ENCODE measurements at places on chromosomes 3 and 15.

- DNase-seq: no peak
Observed at GRCh38 chr3:86949850-86950249, 41.1 kb downstream of the VGLL3 start.

DNA sequence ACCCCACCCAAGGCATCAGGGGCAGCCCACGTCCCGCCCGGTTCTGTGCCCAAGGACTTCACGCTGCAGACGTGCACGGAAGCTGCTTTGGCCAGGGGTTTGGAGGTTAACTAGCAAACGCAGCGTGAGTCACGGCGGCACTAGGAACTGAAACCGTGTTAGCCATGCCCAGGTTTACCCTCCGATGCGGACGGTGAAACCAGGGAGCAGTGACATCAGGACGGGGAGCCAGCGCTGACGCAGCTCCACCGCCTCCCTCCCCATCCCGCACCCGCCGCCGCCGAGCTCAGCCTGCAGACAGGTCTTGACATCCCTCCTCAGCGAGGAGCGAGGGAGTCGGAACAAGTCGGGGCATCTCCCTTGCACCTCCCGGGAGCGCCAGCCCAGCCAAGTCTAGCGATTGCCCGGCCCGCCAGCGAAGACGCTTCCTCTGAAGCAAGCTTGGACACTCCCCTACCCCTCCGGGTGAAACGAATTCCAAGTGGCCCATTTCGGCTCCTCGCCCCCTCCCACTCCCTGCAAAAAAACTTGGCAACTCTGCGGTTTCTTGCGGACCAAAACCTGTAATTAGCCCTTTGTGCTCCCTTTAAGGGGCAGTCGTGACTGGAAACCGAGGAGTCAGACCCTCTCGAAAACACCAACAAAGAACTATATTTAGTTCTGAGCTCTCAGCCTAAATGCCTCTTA lies 1.4 kb upstream of the RAP2B start:
- peak; percentile 71 for DNase-seq

GRCh38 chr3:12758025-12758781 lies 856 bp downstream of the TMEM40 start:
- DNase-seq: no peak

DNA sequence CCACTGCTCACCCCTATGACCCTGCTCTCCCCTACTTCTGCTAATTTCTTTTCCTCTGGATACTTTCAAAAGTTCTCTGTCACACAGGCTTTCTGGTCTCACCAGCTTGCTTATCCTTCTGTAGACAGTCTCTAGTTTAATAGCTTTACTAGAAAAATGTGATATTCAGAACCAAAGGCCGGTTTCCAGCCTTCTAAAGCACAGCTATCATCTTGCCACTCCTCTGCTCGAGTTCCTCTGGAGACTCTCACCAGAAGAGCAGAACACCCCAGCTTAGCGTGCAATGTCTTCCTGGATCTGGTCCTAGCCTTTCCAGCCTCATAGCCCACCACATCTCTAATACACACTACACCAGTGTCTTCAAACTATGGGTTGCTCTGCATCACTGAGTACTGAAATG lies 1.8 kb upstream of the VPS8 start:
- DNase-seq: no peak

- DNase-seq: no peak
Observed at GRCh38 chr3:34842706-34843480, 796.4 kb upstream of the ARPP21 start.

DNA sequence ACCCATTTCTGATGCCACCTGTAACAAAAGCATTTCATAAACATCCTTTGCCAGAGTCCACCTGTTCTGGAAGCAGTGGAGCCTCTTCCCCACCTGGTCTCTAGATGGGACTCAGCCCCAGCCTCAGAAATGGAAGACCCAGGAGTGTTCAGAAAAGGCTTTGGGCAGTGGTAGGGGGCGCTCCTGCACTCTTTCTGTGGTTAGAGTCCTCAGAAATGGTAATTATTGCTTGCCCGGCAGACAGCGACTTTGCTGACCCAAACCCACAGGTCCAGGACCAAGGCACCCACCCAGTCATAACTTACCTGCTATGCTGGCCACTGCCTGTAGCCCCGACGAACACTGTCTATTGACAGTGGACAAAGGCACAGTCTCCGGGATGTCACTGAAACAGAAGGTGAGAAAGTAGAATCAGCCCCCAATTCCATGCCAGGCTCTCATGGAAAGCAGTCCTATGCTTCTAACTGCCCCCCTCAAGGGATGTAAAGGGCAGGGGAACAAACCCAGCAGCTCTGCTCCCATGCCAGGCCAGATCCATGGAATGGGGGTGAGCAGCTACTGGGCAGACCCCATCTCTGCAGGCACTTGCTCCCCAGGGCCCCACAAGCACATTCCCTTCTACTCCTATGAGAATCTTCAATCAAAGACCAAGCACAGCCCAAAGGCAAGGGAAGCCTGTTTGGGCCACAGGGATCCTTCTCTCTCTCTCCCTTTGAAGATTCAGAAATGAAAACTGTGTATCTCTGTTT lies 5.1 kb downstream of the ACAA1 start:
- DNase-seq: no peak

GRCh38 chr3:155701882-155702465 lies 42.9 kb downstream of the PLCH1 start:
- DNase-seq: peak; percentile 78

GRCh38 chr3:158731938-158732855 lies at the start of gene RARRES1:
Gene RARRES1 (minus strand): TSS chr3:158732457. CDS start chr3:158732415, 42 bp downstream.
- no peak for DNase-seq

DNA sequence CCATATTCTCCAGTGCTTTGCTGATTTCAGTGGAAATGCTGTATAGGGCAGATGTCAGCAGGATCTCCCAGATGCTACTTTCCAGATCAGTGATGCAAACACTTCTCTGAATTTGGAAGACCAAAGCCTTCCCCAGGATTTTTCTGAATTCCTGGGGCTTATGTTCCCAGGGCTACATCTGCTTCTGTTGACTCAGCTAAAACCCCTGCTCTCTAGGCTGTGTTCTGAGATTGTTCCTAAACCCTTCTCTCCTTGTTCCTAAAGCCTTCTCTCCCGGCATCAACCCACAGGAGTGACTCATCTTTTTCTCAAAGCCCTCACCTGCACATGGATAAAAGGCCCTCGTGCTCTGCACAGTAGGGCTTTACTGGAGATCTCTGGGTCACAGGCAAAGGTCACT lies 35.5 kb downstream of the FAH start:
- no peak for DNase-seq

DNA sequence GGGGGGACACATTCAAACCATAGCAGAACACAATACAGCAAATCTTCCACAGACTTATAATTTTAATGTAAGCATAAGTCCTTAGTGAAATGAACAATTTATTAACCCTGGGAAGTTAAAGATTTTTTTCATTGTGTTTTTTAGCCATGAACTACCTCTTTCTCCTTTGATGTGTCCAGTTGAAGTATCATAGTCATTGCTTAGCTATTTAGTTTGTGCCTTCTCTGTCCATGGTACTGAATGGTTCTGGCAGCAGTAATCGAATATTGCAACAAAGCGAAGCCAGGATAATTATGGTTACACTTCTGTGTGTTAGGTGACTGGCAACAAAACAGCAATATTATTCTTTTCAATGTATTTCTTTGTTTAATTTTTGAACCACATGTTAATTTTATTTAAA lies 403.0 kb upstream of the ONECUT1 start:
- DNase-seq: no peak

DNA sequence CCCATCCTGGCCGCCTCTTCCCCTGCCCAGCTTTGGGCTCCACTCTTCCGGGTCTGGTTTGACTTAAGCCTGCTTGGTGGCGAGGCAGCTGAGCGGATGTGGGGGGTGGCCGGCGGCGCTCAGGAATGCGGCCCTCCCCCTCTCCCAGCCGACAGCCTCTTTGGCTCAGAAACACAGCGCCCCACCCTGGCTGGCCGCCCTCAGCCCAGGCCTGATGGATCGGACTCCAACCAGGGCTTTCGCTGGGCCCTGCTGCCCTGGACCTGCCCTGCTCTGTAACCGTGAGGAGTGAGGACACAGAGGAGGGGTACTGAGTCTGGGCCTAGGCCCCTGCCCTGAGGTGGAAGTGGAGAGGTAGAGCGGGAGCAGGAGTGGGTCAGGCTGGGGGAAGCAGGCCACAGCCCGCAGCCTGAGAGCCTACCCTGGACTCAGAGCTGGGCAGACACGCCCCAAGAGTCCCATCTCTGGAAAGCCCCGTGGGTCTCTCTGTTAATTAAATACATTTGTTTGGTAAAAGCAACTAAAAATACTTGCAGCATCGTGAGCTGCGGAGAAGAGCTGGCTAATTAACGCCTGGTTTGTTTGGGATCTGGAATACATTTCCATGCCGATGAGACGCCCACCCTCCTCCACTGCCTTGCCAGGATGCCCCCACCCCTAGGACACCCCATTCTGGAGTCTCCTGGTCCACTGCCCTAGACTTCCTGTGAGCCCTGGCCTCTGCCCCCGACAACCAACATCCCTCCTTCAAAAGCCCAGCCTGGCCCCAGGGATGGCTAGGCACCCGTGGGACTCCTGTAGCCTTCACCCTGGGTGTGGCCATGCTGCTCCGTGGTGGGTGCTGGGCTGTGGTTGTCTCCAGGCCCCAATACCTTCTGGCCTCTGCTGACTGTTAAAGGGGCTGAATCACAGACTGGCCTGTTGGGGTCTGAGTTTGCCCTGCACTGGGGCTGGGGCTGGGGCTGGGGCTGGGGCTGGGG lies 19.6 kb downstream of the PLXNA1 start:
- no peak for DNase-seq

DNA sequence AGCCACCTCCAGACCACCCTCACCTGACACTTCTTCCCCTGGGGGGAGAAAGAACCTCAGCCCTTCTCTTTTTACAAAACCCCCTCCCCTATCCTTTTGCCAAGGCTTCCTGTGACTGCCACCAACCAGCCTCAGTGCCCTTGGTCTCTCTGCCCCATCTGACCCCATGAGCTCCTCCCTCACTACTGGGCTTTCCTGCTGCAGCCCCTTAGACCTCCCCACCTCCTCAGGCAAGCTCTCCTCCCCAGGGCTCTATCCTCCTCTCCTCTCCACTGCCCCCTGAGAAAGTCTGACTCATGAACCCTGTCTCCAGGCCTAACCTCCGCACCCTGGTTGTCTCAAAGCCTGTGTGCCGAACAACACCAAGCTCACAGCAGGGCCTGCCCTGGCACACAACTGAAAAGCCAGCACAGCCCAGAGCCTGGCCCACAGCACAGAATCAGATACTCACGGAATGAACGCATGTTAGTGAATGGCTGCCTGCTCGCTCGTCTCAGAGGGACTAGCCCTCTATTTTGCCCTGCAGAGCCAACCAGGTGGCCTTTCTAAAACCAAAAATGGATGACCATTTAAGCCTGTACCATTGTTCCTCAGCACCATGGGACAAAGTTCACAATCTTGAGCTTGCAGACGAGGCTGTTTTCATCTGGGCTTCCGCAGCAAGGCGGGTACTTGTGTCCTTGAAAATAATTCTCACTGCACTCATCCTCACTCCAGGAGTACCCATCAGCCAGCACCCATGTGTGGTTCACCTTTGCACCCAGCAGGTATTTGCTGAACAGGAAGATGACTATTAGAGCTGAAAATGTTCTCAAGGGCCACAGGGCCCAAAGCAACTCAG lies 1.7 kb downstream of the CHDH start:
- DNase-seq: no peak

- no peak for DNase-seq
Observed at GRCh38 chr3:159146856-159147435, 345.1 kb downstream of the MFSD1 start.

DNA sequence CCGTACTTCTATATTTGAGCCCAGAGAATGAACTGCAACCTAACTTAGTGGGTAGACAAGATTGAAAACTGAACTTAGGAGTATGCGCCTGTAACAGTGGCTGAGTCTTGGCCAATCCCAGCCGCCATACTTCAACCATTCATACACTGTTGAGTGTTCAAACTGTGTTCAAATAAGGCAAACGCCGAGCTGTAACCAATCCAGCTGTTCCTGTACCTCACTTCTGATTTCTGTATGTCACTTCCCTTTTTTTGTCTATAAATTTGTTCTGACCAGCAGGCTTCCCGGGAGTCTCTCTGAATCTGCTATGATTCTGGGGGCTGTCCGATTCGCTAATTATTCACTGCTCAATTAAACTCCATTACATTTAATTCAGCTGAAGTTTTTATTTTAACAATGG lies 58.6 kb upstream of the TPM1 start:
- DNase-seq: no peak

DNA sequence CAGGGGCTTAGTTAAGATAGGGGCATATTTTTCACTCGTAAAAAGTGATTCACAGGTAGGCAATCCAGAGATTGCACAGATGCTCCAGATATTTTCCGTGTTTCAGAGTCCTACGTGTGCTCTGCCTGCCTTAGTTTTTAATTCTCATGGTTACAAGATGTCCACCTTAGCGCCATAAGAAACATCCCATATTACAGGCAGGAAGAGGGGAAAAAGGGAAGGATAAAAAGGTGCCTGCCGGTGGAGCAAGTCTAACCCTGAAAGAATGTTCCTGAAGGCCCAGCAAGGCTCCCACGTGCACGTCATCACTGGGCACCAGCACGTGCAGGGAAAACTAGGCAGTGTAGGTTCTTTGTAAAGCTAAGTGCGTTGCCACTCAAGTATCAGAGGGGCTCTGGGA lies 10.1 kb upstream of the MOBP start:
- DNase-seq: no peak

DNA sequence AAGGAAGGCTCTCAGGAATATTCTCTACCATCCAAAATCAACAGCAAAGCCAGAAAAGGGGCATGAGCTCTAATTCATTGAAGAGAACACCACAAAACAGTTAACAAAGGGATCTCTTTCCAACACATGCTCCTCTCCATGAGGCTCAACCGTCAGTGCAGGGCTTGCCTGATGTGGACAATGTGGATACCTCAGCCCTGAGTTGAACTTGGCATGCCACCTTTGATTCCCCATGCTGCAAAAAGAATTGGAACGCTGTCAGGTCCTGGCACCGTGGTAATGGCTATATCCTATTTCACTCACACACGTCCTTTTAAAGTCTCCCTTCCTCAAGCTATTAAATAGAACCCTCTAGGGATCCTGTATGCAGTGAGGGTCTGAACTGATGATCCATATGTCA lies 30.7 kb upstream of the IP6K2 start:
- DNase-seq: peak; percentile 49

DNA sequence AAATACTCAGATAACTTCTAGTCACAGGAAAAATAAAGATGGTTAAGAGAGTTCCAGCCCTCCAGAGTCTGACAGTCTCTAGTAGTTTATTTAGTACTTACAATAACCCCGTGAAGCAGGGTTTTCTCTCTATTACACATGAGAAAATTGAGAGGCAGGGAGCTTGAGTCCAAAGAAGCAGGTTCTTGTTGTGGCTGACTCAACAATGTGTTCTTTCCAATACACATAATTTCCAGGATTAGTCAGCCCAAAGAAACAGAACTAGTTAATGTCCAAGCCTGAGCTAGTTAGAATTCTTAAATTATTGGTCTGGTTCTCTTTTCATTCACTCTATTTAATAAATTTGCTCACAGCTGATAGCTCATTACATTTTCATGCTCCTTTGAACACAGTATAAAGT lies 49.9 kb downstream of the ALDH1A2 start:
- no peak for DNase-seq

GRCh38 chr3:156685752-156686151 lies 11.4 kb downstream of the TIPARP start:
- no peak for DNase-seq

Data from NCI-H2081 (cell line).